ENCODE measurements at places on chromosomes 1 and 21.

DNA sequence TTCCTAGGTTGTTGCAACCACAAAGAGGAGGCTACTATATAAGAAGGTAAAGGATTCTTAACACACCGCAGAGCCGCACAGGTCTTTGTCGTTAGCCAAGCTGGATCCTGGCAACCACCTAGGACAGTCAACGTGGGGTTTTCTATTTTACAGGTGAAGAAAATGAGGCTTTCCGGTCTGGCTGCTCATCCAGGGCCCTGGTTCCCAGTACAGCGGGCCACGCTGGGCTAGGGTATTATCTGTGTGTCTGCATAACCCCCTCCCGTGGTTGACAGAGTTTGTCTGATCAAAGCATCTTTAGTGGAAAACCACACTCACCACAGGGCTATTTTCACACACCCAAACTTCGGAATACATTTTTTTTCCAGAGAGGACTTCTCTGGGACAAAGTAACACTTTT lies 39.0 kb upstream of the PDE9A start:
- peak; percentile 72 for DNase-seq

- DNase-seq, result no peak
Measured at GRCh38 chr1:70855203-70855602, 192.4 kb downstream of the PTGER3 start.

DNA sequence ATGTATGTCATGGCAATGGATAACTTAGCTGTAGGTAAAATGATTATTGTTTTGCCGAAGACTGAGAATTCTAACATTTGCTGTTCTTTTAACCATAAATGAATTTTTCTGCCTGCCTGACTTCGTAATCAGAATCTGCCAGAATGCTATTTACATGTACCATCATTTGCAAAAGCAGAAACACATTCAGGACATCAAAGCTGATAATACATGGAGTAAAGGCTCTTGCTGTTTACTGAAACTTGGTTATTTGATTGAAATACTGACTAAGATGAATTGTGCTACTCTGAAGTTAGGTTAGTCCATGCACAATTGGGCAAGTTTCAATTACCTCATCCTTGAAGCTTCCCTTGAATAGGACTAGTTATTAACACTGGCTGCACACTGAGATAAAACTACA lies 293.8 kb downstream of the PLA2G4A start:
- no peak for DNase-seq

- no peak for DNase-seq
Measured at GRCh38 chr1:10975567-10976326, 36.7 kb upstream of the TARDBP start.

DNA sequence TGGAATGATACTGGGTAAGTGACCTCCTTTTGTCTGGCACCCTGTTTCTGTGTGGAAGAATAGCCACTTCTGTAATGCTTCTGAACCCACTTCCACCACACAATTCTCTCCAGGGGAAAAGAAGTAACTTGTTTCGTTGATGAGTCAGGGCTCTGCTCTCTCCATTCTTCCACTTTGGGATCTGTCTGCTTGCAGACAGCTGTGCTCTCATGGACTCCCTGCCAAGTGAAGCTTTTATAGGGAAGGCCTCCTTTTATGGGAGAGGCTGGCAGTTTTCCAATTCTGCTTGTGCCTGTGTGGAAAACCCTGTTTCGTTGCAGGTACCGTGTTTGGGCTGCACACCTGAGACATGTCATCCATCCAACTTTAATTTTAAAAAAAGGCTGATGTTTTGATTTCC lies 130.7 kb downstream of the GIPC2 start:
- DNase-seq, result no peak

- no peak for DNase-seq
Measured at GRCh38 chr1:20429296-20429695, 56.7 kb downstream of the CAMK2N1 start.

DNA sequence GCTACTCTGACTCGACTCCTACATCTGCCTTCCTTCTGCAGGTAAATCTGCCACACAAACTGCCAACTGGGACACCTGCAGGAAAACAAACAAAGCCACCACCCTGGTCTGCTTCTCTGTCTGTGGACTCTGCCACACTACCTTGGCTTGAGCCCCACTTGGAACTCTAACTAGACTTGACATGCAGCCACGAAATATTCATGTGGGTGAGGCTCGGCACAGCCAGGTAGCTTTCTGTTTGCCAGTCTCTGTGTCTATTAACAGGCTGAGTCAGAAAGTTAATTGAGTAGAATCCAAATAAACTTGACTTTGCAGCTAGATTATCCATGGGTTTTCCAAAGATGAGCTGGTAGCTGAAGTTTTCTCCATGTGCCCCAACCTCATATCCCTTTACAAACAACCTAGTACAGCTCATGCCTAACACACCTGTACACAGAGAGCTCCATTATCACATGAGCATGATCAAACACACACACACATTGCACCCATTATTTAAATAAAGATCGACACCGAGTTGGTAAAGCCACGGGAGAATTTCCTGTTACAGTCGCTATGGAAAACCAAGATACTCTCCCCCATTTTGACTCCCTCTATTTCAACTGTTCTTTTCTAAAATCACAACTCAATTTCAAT lies 808 bp downstream of the C1orf116 start:
- no peak for DNase-seq

DNA sequence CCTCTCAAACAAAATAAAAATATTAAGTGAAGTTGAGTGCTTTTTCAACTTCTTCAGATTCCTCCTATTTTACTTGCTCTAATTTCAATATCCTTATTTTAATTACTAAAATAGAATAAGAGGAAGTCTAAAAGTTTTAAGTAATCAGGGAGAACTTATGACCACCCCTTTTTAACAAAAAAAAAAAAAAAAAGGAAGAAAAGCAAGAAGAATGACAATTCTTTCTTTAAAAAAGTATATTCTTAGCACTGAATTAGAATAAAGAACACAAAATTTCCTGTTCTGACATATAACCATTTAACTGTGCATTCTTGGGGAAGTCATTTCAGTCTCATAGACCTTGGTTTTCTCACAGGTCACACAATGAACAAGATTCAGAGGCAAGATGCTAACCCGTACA lies 46.8 kb downstream of the SAMSN1 start:
- DNase-seq, result no peak

DNA sequence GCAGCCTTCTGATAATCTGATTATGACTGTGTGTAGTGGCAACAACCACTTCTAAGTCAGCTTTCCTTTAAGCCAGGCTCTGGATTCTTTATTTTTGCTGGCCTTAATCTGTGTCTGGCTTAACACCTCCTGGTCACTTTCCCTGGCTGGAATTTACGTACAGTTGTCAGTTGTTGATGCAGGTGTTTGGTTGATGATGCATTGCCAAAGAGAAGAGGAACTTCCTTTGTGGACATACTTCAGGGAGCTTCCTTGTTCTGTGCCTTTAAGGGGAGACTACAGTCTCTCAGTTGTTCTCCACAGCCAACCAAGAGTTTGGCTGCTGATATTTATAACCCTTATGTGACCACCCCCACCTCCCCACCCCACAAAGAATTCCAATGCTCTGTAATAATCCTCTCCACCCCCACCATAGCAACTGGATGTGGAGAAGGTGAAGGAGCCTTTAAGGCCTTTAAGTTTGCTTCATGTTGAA lies 96.0 kb upstream of the BMP8A start:
- DNase-seq, result no peak
